ENCODE measurements at places on chromosomes 12 and 14. TPM values are rescaled to one million over a fixed set of nuclear protein-coding genes. Genes with fewer than 3 reads are reported as not detected.

TMBIM4 gene
- total RNA-seq, result 115 TPM

SLCO1C1 gene
- not detected for total RNA-seq

IPO4 gene
- 103 TPM for total RNA-seq

TSHR gene
- total RNA-seq, result not detected

NINJ2 gene
- 1.9 TPM for total RNA-seq

MYH6 gene
- not detected for total RNA-seq

MON2 gene
- 30.1 TPM for total RNA-seq

NTF3 gene
- total RNA-seq, result not detected

CLEC2B gene
- total RNA-seq, result 2.4 TPM

LRRC43 gene
- 1.5 TPM for total RNA-seq

SMARCC2 gene
- 129 TPM for total RNA-seq

PHETA1 gene
- 16.3 TPM for total RNA-seq

MYBPC1 gene
- not detected for total RNA-seq

GLIPR1L1 gene
- total RNA-seq, result not detected

AGAP2 gene
- total RNA-seq, result 0.49 TPM

AHNAK2 gene
- 223 TPM for total RNA-seq

BATF gene
- total RNA-seq, result not detected

GPR68 gene
- total RNA-seq, result 0.28 TPM

IGF1 gene
- total RNA-seq, result not detected

Measured in Panc1 (cell line).